Activated effector memory CD4-positive, alpha-beta T cell treated with anti-CD3 and anti-CD28 coated beads, Interleukin-2, amount 50 U/mL, for 16 hours (primary cell): ENCODE measurements at places on chromosomes 13 and 19.

DNA sequence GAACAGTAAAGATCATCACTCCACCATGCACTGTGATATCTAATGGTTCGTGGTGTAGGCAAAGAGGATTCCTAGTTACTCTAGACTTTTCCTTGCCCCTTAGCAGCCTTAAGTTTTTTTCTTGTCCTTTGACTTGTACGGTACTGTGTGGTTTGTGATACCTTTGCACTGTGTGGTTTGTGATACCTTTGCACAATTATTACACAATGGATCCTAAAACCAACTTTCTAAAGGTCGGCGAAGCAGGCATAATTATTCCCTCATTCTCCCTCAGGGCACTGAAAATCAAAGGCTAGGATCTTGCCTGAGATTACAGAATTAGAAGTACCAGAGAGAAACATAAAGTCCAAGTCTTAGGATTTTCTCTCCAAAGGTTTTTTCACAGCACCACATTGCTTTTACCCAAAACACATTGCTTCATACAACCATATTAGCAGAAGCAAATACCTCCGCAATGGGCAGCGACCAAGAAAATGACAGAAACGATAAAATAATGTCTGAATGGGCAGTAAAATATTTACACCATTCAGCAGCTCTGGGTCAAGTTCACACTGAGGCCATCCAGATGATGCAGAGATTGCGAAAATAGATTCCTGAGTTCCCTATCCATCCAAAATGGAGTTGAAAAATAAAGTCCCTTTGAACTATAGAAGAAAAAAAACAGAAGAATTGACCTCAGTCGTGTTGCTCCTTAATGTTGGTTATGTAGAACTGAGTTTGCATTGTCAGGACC lies 106.4 kb downstream of the FGF14 start:
- no peak for DNase-seq

DNA sequence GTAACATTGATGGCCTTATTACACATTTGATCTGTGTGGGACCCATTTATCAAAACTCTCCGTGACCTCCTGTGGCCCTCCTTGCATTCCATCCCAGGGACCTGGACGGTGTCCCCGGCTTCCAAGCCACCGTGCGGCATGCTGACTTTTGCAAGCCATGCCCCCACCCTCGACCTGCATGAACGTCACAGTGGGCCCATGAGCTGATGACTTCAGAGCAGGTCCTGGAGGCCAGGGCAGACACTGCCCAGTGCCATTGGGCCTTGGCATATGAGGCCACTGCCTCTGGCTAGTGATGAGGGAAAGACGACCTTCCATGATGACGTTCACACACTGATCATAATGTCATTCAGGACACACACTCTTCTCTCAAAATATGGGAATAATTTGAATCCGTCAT lies 62.8 kb downstream of the RAB20 start:
- no peak for DNase-seq

GRCh38 chr19:40144151-40144550 lies 47.1 kb upstream of the MAP3K10 start:
- no peak for DNase-seq

DNA sequence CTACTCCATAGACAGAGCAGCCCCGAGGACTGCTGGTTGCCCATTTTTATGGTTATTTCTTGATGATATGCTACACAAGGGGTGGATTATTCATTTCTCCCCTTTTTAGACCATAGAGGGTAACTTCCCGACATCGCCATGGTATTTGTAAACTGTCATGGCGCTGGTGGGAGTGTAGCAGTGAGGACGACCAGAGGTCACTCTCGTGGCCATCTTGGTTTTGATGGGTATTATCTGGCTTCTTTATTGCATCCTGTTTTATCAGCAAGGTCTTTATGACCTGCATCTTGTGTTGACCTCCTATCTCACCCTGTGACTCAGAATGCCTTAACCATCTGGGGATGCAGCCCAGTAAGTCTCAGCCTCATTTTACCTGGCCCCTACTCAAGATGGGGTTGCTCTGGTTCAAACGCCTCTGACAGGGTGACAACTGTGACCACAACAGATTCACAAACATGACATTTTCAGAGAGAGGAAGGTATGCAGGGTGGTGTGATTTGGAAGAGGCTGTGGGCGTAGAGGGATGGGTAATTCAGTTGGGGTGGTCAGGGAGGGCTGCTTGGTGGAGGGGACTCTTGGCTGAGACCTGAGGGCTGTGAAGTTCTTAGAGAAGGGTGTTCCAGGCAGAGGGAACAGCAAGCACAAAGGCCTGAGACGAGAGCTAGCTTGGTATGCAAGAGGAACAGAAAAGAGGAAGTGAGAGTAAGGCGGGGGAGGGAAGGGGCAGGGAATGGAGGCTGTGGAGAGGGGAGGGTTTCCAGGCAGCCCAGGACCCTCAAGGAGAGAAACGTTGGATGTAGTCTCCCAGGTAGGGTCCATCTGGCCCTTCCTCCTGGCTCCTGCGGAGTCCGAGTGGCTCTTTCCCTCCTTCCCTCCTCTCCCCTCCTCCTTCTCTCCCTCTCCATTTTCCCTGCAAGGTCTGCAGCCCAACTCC lies 23.5 kb downstream of the FAM187B start:
- no peak for DNase-seq

GRCh38 chr19:30406220-30407067 lies 34.3 kb downstream of the ZNF536 start:
- no peak for DNase-seq
